ENCODE measurements at places on chromosomes 7 and 10.

DNA sequence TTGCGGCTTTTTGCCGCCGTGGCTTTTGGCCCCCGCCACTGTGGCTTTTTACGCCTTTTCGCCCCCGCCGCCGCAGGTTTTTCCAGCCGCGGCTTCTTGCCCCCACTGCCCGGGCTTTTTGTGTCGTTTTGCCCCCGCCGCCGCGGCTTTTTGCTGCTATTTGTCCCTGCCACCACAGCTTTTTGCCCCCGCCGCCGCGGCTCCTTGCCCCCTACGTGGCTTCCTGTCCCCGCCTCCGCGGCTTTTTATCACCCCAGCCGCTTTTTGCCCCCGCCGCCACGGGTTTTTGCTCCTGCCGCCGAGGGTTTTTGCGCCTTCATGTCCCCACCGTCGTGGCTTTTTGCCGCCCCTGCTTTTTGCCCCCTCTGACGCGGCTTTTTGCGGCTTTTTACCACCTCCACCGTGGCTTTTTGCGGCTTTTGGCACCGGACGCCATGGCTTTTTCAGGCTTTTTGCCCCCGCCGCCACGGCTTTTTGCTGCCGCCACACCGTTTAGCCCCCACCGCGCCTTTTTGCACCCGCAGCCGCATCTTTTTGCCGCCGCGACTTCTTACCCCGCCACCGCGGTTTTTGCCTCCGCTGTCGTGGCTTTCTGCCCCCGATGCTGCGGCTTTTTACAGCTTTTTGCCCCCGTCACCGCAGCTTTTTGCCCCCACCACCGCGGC, 637.0 kb downstream of the ZNF716 start:
- DNase-seq: no peak

DNA sequence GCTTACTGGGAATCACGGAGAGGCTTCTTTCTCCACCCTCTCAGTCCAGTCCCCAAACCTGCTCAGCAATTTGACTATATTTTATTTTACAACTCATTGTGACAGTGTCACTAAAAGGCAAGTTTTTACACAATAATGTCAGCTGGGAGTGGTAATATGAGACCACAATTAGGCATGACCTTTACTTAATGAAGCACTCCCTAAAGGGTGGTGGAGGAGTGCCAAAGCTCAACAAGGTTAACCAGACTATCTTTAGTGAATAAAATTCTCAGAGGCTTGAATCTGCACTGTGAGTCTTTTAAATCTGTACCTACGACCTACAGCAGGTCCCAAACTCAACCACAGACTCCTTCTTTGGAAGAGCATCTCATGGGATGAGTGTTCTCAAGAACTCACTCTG, 215.6 kb downstream of the TAX1BP1 start:
- DNase-seq: no peak

- DNase-seq: no peak
These were observed 312.5 kb downstream of the SUGCT start for GRCh38 chr7:40447345-40447744.

DNA sequence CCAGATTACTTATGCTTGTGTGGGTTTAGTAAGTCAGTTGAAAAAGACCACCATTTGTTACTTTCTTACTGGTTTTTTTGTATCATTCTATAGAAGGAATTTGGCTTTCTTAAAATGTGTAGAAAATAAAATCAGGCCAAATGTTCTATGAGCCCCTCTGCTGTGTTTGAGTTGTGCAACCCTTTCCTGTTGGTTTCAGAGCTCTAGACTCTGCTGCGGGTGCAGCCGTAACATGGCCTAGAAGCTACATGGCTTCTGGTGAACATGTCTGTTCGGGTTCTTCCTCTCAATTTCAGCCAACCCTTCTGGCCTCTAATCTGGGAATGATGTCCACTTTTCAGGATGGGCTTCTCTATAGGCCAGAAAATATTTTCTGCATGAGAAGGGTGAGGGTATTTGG, 56.6 kb upstream of the RAB18 start:
- no peak for DNase-seq

GRCh38 chr7:69282946-69283345, 315.3 kb upstream of the AUTS2 start:
- no peak for DNase-seq

GRCh38 chr7:148035950-148036349, 554.6 kb upstream of the C7orf33 start:
- DNase-seq: no peak

- DNase-seq: no peak
These were observed 61.3 kb downstream of the EGFR start for GRCh38 chr7:55080000-55080623.

GRCh38 chr7:19302731-19303130, 157.5 kb upstream of the FERD3L start:
- DNase-seq: no peak

DNA sequence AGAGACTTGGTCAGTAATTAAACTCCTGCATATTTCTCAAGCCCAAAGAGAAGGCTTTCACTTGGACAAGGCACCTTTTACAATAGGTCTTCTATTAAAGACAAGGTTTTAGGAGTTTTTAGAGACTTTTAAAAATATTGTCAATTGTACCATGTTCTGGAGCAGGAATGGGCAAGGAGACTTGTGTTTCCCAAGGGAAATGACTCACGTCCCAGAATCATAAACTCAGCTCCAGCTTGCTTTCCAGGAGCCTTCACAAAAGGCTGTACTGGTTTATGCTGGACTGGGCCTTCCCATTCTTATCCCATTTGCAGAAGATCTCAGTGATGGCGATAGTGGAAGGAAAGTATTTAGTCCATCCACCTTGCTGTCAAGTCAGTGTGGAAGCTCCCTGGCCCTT, 7.8 kb upstream of the GLI3 start:
- DNase-seq: no peak

DNA sequence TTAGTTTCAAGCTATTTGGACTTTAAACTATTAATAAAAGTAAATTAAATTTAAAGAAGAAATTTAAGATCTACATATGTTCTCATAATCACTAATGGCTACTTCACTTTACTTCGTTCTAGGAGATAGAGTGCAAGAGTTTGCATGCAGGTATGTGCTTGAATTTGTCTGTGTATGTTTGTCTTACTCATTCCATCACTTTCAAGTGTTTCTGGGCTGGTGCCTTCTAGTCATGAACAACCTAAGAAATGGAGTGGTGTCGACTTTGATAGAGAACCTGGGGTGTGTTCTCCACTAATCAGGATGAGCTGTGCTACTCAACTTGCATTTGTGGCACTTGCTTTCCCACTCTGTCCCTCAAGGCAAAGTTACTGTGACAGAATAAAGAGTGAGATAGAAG, 169.9 kb downstream of the KCND2 start:
- no peak for DNase-seq

- no peak for DNase-seq
These were observed 46.2 kb upstream of the ZNF107 start for GRCh38 chr7:64619705-64620104.

DNA sequence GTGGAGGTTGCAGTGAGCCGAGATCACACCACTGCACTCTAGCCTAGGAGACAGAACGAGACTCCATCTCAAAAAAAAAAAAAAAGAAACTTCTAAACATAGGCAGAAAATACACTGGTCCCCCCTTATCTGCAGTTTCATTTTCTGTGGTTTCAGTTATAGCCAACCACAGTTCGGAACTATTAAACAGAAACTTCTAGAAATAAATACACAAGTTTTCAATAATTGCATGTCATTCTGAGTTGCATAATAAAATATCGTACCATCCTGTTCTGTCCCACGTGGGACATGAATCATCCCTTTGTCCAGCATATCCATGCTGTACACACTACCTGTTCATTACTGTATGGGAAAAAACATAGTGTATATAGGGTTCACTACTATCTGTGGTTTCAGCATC, 8.0 kb downstream of the XRCC2 start:
- DNase-seq: no peak

- no peak for DNase-seq
These were observed 8.2 kb downstream of the ATE1 start for GRCh38 chr10:121919666-121920065.

- no peak for DNase-seq
These were observed 45.1 kb upstream of the PRKG1 start for GRCh38 chr10:51029172-51029641.

DNA sequence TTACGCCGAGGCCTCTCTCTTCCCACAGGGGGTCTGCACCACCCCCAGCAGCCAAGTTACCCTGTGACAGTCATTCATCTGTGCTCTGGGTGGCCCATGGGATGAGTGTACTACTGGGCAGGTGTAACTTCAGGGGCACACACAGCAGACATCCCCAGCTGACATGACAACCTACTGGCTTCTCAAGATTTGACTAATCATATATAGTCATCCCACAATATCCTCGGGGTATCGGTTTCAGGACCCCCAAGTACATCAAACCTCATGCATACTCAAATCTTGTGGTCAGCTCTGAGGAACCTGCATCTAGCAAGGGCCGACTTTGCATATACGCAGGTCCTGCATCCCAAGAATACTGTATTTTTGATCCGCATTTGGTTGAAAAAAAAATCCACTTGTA, 336.9 kb upstream of the C7orf33 start:
- DNase-seq: no peak

GRCh38 chr10:25698638-25699037, 235.4 kb upstream of the MYO3A start:
- DNase-seq: no peak

DNA sequence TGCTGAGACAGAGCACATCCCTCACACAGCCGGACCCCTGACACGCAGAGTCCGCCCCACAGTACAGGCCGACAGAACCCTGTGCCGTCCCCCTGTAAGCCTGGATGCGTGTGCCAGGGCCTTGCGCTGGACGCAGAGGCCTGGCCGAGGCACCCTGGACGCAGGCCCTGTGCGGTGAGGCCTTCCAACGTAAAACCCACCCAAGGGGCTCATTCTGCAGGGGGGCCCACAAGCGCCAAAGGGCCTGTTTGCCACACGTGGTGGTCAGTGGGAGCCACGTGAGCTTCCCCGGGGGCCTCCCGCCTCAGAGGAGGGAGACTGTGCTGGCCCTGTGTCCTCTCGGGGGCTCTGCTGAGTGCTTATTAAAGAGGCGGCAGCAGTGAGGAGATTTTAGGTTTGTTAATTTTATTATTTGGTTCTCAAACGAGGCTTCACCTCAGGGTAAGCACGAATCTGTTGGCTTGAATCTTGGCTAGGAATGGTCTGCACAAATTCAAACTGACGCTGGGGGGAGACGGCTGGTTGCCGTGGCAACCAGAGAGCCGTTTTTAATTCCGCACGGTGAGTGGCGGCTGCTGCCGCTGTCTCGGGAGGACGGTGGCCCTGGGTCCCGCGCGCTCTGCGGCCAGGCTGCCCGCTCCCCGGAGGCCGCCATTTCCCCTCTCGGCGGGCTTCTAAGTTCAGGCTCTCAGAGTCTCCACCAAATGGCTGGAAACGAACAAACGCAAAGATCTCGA, 4.9 kb upstream of the ADGRA1 start:
- DNase-seq: no peak

GRCh38 chr10:98619446-98619845, 172.7 kb upstream of the HPS1 start:
- DNase-seq: no peak

- no peak for DNase-seq
These were observed 26.7 kb downstream of the DMBT1 start for GRCh38 chr10:122587098-122587760.

- DNase-seq: no peak
These were observed 551.0 kb upstream of the ZWINT start for GRCh38 chr10:56912043-56912442.

DNA sequence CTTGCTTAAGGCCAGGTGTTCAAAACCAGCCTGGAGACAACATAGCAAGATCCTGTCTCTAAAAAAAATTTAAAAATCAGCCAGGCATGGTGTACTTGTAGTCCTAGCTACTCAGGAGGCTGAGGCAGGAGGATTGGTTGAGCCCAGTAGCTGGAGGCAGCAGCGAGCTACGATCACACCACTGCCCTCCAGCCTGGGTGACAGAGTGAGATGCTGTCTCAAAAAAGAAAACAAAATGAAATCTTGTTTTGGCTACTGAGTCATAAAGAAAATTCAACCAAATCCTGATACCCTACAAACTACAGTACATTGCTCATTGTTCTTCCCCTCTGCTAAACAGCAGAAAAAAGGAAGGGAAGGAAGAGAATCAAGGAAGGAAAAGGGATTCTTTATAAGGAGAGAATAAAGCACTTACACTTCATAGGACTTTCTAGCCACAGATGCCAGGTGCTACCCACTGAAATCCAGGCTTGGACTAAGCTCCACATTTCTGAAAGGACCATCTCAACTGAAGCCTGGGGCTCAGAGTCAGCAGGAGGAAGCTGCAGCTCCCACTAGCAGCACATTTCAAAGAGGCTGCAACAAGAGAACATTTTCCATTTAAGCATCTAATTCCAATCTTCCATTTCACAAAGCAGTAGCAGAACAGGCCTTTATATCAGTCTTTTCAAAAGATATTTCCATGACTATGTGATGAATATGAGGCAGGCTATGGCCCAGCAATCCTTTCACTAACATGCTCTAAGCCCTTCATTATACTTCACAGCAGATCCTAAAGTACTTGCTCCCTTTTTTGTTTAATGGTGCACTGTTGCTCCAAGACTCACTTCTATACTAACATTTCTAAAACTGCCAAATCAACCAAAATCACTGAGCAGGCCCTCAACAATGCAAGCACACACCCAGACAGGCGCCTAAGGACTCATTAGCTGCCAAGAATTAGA, 13.5 kb downstream of the TNPO3 start:
- no peak for DNase-seq

DNA sequence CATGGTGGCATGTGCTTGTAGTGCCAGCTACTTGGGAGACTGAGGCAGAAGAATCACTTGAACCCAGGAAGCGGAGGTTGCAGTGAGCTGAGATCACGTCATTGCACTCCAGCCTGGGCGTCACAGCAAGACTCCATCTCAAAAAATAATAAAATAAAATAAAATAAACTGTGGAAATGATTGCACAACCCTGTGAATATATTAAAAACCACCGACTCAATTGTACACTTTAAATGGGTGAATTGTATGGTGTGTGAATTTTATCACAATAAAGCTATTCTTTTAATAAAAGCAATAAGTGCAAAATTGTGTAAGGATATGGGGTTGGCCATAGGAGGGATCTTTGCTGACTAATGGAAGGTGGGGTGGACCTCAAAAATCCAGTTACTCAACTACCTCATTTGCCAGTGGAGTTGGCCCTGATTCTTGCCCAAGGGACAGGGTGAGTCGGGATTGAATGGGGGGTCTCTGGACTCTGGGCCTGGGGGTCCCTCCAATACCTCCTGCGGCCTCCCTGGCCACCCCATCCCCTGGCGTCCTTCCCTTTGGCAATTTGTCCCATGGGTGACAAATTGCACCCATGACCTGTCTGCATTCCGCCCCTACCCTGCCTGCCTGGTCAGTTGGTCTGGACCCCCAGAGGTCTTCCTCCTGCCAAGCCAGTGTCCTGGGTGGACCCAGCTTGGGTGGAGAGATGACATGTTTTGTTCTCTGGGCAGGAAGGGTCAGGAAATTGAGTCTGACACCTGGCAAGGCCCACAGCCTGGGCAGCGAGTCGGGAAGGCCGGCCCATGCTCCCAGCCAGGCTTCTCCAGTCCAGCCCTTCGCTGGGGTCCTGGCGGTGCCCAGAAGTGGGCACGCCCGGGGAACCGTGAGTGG, 61.7 kb upstream of the ELN start:
- no peak for DNase-seq
